Myocyte (in vitro differentiated cells): ENCODE measurements at places on chromosomes 3 and 15.

DNA sequence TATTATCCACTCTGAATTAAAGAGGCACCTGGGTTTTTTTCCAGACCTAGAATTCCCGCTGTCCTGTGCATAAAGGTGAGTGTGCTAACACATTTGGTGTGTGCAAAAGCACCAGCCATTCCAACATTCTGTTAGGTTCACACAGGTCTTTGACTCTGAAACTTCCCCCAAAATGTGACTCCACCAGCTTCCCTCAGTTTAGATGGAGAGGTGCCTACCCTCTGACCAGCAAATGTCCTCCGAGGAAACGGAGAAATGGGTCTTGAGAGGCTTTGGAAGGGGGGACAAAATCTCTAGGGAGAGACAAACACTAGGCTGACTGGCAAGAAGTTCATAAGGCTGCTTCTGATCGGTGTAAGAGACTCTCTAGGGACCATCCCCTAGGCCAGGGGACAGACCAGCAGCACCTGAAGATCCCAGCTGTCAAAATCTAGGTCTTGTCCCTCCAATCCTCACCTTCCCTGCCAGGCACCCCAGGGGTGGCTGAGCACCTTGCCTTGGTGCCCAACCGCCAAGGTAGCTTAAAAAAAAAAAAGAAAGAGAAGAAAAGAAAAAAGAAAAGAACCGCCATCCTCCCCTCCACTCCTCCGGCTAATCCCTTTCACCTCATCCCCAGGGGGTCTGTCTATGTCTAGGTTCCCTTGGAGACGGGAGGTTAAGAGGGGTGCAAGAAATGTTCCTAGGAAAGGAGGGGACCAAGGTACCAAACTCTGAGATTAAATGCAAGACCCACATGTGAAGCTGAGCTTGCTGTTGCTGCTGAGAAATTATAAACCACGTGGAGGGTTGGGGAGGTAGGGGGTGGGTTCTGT, 2.0 kb upstream of the MECOM start:
- no peak for DNase-seq

GRCh38 chr3:185225080-185225479, 28.8 kb downstream of the EHHADH start:
- no peak for DNase-seq

- no peak for DNase-seq
Observed at GRCh38 chr3:127604035-127604434, 5.8 kb downstream of the MCM2 start.

GRCh38 chr3:153442386-153442785, 280.4 kb downstream of the RAP2B start:
- peak; percentile 44 for DNase-seq

- DNase-seq, result no peak
Observed at GRCh38 chr3:168455814-168456213, 360.1 kb upstream of the GOLIM4 start.

DNA sequence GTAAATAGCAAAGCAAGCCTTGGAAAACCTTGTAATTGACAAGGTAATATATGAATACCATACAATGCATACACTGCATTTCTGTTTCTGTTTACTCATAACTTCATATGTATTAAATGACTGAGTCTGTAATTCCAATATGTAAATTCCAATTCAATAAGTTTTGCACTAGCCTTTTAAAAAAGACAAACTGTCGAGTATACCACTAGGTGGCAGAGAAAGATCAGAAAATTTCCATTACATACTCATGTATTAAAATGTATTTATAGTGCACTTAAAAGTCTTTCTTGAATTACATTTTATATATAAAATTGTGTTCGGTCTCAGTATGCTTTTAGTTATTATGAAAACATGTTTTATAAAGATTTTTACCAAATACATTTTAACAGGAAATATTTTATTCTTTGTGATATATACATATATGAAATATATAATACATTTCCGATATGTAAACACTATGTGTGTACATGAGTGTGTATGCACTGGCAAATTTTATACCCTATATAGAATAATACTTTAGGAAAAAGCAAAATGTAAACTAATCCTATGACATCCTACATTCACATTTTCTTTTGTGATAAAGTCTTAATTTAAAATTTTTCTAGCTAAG, 216.8 kb downstream of the VGLL3 start:
- DNase-seq, result peak; percentile 46

- no peak for DNase-seq
Observed at GRCh38 chr3:161403251-161403650, 31.9 kb upstream of the SPTSSB start.

GRCh38 chr15:91737151-91737818, 116.2 kb upstream of the SLCO3A1 start:
- DNase-seq, result no peak

DNA sequence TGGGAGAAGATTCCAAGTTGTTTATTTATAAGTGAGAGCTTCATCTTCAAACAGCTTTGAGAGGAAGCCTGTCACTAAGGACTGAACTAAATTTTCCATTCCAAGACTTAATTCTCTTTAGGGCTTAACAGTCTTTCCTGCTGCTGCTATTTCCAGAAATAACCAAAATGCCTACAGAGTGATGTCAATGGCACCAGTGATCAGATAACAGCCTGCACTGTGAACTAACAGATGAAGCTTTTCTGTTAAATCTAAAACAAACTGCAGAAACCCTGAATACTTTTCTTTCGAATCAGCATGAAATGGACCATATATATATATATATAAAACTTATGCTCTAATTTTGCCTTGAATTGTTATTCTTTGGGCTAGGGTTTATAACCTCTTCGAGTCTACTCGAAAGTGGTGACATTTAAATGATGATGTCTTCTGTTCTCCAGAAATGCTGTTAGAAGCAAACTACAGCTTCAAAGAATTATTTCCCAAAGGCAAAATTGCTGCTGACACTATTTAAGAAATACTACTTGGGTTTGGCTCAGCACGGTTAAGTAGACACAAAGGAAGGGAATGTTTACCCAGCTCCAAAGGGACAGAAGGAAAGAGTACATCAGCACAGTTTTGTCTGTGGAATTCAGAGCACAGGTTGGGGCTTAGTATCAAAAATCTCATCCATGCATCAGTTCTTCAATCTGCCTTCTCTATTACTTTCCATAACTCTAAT, 238.5 kb upstream of the LRRN1 start:
- no peak for DNase-seq

GRCh38 chr3:108202080-108202479, 20.1 kb downstream of the IFT57 start:
- peak; percentile 30 for DNase-seq

GRCh38 chr3:167437428-167438139, 36.3 kb downstream of the SERPINI2 start:
- no peak for DNase-seq

DNA sequence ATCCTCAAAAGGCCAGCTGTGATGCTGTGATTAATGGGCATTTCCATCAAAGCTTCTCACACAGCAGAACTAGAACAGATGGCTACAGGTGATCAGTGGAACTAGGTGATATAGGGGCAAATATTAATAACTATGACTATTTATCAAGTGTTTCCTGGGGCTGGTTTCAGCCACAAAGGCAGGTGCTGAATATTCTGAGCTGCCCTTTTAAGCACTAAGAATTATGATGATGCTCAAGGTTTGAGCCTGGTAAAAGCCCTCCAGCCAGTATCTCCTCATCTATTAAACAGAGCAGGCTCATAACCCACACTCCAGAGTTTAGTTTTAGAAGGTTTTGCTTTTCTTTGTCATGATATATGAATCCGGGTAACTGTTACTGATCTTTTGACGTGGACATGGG, 129.5 kb upstream of the ACP3 start:
- DNase-seq, result no peak

DNA sequence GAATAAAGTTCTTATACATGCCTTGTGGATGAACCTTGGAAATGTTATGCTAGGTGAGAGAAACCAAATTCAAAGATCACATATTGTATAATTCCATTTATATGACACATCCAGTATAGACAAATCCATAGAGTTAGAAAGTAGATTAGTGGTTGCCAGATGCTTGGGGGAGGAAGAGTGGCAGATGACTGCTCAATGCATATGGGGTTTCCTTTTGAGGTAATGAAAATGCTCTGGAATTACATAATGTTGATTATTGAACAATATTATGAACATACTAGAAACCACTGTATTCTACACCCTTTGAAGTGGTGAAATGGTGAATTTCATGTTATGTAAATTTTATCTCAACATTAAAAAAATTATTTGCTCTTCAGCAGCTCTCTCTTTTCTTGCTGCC, 100.8 kb downstream of the DHX36 start:
- DNase-seq, result no peak

GRCh38 chr3:64796607-64797399, 109.0 kb upstream of the ADAMTS9 start:
- no peak for DNase-seq
